ENCODE measurements at places on chromosomes 2 and 18. TPM values are rescaled to one million over a fixed set of nuclear protein-coding genes. Genes with fewer than 3 reads are reported as not detected.

AOX1 gene
- 81.1 TPM for total RNA-seq

ANKRD29 gene
- total RNA-seq: 9.1 TPM

LYG1 gene
- total RNA-seq: 0.32 TPM

SERPINB3 gene
- not detected for total RNA-seq

DSC2 gene
- total RNA-seq: 0.12 TPM

BOLL gene
- total RNA-seq: not detected

PAX8 gene
- 19.8 TPM for total RNA-seq

CRIM1 gene
- 330 TPM for total RNA-seq

COL3A1 gene
- total RNA-seq: 3,798 TPM

MOCOS gene
- total RNA-seq: 14.5 TPM

KIF5C gene
- total RNA-seq: 0.16 TPM

CXCR1 gene
- not detected for total RNA-seq

UGT1A3 gene
- total RNA-seq: not detected

UCN gene
- total RNA-seq: 0.85 TPM

UGT1A6 gene
- total RNA-seq: not detected

MYOM1 gene
- 0.36 TPM for total RNA-seq

PIEZO2 gene
- 49.3 TPM for total RNA-seq

STON1 gene
- 19.3 TPM for total RNA-seq

CD8B2 gene
- not detected for total RNA-seq

COPS8 gene
- 79.2 TPM for total RNA-seq

GPR75 gene
- 2.9 TPM for total RNA-seq

PREPL gene
- 43.0 TPM for total RNA-seq

HSPD1 gene
- 65.9 TPM for total RNA-seq

AMER3 gene
- total RNA-seq: not detected

RAPH1 gene
- total RNA-seq: 26.4 TPM

UGT1A4 gene
- not detected for total RNA-seq

RTP5 gene
- not detected for total RNA-seq

OBSL1 gene
- total RNA-seq: 81.8 TPM

CPS1 gene
- 25.3 TPM for total RNA-seq

CFAP221 gene
- 0.32 TPM for total RNA-seq

EFHD1 gene
- total RNA-seq: 1.9 TPM

EVX2 gene
- total RNA-seq: under 0.01 TPM

RGPD3 gene
- total RNA-seq: 0.49 TPM

MFF gene
- 72.7 TPM for total RNA-seq

CPLX4 gene
- 0.24 TPM for total RNA-seq

PROC gene
- not detected for total RNA-seq

GAL3ST2 gene
- total RNA-seq: not detected

TCF4 gene
- total RNA-seq: 215 TPM

VWA3B gene
- total RNA-seq: not detected

All from hair follicle dermal papilla cell (primary cell).